Kasumi-1 (cell line): ENCODE measurements at places on chromosomes 1 and 21.

GRCh38 chr1:43632135-43632670 is 17.7 kb upstream of the KDM4A start:
- DNase-seq = no peak

DNA sequence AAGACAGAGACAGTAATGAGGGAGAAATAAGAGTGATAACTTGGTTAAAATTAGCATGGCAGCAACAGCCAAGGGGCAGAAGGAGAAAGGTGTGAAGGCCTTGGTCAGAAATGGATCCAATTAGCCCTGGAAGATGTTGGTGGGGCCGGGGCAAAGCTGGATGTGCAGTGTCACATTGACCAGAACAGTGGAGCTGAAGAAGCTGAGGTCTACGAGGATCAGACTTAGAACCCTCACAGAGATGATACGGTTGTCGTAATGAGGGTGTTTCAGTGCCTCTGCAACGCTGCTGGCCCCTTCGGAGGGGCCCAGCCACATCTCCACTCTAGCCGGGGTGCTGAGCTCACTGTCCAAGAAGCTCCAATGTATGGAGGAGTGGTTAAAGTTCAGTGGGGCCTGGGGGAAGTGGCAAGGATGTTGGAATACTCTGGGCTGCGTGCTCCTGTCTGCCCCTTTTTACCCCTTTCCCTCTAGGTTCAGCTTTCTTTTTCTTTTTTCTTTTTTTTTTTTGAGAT is 14.2 kb downstream of the SH2D2A start:
- no peak for DNase-seq

- DNase-seq = no peak
Measured at GRCh38 chr1:173827611-173828010, 2.9 kb upstream of the CENPL start.

DNA sequence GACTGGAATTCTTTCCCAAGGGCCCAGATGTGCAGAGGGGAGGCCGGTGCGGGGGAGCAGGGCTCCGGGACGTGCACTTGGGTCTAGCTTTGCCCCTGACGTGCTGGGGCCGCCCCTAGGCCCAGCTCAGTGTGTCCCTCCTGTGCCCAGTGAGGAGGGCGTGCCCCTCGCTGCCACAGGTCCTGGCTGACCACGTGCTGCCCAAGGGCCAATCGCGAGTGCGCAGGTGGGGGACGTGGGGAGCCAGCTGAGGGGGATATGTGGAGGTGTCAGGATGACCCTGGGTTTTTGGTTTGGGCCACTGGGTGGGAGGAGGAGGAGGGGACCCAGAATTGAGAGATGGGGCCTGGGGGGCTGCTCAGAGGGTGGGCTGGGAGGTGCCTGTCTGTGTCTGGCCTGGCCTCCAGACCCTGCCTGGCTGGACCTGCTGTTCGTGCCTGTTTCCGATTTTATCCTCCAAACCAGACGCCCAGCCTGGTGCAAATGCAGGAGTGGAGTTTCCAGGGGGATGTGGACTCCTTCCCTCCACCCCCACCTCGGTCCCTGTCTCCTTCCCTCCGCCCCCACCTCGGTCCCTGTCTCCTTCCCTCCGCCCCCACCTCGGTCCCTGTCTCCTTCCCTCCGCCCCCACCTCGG is 6.1 kb upstream of the RNF223 start:
- no peak for DNase-seq

DNA sequence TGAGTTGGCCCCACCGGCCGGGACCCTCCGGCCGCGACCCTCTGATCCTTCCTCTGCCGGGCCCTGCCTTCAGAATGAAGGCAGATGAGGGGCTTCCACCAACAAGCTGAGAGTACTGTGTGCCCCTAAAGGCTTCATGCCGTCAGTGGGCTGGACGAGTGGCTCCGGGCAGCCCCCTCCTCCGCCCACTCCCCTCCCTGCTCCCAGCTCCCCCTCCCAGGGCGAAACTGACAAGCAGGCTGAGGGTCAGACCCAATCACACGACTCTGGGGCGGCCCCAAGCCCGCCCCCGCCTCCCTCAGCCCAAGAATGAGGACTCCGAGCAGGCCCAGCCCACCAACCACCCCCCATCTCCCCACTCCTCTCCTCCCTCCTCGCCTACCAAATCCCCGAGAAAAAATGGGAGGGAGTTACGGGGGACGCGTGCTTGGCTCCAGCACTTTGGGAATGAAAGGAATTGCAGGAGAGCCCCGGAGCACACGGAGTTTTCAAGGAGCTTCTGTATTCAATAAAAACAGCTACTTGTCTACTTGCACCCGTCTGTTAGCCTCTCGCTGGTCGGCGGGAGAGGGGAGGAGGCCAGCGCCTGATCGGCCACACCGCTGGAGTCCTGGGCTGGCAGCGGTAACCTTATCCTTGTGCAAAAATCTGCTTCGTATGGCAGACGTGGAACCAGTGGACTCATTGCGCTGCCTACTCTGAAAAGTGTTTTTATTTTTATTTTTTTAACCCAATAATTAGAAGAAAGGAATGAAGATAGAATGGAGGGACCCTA is at the start of gene COL11A1:
COL11A1 (minus strand) TSS at position 147 of the 775 bp plus-strand sequence. CDS start 344 bp downstream, outside the sequence.
- DNase-seq = no peak

- no peak for DNase-seq
Measured at GRCh38 chr1:184975208-184975870, 1.0 kb upstream of the NIBAN1 start.

- DNase-seq = no peak
Measured at GRCh38 chr1:23559985-23560741, 862 bp upstream of the ID3 start.

DNA sequence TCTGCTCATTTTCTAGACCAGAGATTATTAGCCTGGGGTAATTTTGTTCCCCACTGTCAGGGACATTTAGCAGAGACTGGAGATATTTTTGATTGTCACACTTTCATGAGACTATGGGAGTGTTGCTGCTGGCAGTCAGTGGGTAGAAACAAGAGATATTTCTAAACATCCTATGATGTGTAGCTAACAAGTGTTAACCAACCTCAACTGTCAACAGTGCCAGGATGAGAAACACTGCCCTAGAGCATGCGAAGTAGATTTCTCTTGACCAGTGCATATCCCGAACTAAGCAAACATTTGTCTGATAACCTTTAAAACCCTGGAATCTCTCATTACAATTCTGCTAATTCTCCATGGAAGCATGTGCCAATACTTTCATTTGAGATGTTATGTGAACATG is 607.4 kb upstream of the TMPRSS15 start:
- no peak for DNase-seq

- no peak for DNase-seq
Measured at GRCh38 chr1:213136190-213136917, 85.3 kb downstream of the RPS6KC1 start.

- DNase-seq = peak; percentile 6
Measured at GRCh38 chr1:177181631-177182291, 11.0 kb downstream of the BRINP2 start.

GRCh38 chr1:15508700-15509487 is 15.1 kb downstream of the CASP9 start:
- DNase-seq = no peak

GRCh38 chr1:206860165-206860564 is 5.3 kb upstream of the IL20 start:
- DNase-seq = no peak

- DNase-seq = no peak
Measured at GRCh38 chr1:86176226-86176625, 19.7 kb upstream of the COL24A1 start.

GRCh38 chr1:201652181-201652580 is 113.3 kb downstream of the NAV1 start:
- DNase-seq = no peak

- DNase-seq = no peak
Measured at GRCh38 chr1:157045250-157046218, at the start of gene ARHGEF11. ARHGEF11 (minus strand) TSS chr1:157045742; CDS start chr1:157044330, 1,412 bp downstream.

DNA sequence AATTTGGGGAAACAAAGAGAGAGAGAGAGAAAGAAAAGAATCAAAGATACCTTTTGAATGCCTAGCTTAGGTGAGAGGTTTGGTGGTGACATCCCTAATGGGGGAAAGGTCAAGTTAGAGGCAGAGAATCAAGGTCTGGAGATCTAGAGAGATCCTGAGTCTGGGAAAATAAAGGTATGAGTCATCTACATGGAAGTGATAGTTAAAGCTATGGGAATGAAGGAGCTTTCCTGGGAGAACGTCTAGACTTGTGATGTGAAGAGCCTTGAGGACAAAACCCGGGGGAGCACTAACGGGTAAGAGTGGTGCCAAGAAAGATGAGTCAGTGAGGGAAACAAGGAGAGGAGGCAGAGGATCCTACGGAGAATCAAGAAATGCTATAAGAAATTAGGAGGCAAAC is 110.8 kb upstream of the RUNX1 start:
- no peak for DNase-seq

DNA sequence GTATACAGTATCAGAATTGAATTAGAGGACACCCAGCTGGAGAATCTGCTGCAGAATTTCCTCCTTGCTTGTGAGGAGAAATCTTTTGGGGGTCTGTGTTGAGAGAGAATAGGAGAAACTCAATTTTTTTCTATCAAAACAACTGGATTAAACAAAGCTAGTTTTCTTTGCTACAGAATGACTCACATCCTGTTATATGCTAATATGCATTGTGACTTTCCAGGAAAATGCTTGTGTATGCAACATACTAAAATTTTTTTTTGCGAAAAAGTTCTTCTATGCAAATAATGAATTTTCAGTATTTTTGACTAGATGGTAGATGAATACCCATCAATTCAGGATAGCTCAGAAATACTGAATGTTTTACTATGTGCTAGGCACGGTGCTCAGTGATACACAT is 2.2 kb downstream of the VAMP4 start:
- no peak for DNase-seq

DNA sequence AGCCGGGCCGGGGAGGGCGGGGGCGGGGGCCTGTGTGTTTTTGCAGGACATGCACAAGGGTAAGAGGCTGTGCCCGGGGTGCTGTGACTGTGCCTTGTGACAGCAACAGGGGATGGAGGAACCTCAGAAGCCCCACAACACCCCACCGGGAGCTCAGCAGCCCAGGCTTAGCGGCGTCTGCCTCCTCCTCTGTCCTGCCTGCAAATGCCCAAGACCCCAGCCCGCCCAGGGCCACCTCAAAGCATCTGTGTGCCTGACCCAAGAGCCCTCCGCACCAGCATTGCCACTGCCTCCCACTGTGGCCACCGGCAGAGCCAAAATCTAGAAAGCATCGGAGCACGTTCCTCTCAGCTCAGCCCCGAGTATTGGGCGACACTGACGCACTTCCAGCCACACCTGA is 2.7 kb upstream of the ACTRT2 start:
- no peak for DNase-seq

- DNase-seq = peak; percentile 34
Measured at GRCh38 chr1:31669786-31670592, 25.3 kb upstream of the PEF1 start.

- no peak for DNase-seq
Measured at GRCh38 chr21:46081022-46081861, 16.7 kb upstream of the COL6A2 start.

DNA sequence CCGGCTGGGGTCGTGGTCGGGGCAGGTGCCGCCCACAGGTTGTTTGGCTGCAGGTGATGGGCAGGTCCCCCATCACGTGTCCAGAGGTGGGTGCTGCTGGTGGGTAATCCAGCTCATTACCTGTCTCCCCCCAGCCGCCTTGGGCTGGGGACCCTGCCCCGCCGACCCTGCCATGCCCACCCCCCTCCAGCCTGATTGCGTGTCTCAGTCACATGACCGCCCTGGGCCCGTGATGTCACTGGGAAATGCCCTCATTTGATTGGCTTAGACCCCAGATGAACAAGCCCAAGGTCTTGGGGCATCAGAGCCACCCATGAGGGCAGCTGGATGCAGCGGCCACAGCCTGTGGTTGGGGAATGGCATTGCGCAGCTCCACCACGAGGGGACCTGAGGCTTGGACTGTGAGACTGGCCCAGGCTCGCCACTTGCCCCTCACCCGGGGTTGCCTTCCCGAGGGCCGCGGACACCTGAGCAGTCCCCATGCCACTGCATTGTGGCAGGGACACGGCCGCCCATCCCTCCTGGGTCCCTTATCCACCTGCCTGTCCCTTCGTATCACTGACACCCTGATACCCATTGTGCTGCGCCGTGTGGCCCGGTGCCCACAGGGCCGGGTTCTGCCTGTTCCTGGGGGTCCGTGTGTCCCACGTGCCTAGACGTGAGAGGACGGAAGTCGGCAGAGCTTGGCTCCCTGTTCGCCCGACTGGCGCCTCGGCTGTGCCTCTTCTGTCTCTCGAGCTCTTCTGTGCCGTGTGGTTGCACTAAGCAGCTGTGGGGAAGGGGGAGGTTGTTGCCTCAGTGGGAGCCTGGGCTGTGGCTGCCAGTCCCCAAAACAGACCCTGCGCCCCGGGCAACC is 68.0 kb downstream of the FAAP20 start:
- DNase-seq = no peak

DNA sequence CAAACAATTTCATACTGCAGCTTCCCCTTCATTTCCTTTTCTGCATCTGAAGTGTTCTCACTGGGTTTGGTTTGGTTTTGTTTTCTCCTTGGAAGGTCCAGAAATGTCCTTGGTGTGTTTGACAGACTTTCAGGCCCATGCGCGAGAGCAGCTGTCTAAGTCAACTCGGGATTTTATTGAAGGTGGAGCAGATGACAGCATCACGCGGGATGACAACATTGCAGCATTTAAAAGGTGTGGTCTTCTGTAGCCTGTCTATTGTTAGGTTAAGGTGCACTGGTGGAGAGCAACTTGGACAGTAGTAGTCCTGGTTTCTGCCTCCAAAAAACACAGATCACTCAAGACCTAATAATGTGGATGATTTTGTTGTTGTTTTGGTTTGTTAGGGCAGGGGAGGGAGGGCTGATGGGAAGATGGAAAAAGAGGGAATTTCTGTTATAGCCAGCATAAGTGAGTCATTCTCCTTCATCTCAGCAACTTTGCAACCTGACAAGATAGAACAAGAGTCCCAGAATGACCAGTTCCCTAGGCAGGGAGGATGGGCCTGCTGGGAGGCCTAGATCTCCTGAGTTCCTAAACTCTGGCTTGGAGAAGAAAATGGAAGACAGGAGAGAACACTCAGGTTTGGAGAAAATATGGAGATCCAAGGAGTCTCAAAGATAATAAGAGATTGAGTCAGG is 12.5 kb downstream of the HAO2 start:
- DNase-seq = no peak

DNA sequence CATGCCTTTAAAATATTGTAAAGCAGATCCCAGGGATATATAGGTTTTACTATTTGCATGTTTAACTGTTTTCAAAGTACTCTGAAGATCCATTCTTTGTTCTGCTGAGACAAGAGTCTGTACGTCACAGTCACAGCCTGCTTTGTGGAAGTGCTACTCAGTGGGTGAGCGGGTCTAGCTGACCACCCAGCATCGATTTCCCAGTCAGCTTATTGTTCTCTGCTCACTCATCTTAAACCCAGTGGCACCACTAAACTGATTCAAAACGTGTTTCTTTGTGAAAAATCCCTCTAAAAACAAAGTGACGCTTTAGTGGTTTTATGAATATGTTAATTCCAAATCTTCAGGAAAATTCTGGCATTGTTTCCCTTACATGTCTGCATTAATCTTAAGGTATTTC is 12.4 kb downstream of the PLPP3 start:
- no peak for DNase-seq

- DNase-seq = no peak
Measured at GRCh38 chr1:60935599-60936110, 146.7 kb upstream of the NFIA start.
